Fibroblast of the conjunctiva (primary cell): ENCODE measurements at places on chromosomes 2 and 18.

GRCh38 chr2:156456616-156457015 is 20.4 kb downstream of the GPD2 start:
- no peak for DNase-seq

DNA sequence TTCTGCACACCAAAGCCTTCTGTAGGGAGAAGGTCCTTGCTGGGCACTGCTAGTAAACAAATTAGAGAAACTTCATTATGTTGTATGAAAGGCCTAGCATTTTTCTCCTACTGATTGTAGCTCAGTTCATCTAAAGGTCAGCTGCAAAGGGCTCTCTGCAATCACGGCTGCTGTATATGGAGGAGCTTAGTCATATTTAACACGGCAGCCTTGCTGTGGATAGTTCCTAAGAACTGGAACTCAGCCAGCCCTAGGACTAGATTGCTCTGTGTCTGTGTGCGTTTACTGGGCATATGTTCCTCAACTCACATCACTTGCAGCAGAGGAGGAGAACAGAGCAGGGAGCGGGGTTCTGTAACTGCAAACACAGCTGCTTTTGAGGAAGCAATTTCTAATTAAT is 1103.9 kb upstream of the KLHL29 start:
- peak; percentile 5 for DNase-seq

- no peak for DNase-seq
Measured at GRCh38 chr18:29056800-29057199, 879.9 kb upstream of the CDH2 start.

DNA sequence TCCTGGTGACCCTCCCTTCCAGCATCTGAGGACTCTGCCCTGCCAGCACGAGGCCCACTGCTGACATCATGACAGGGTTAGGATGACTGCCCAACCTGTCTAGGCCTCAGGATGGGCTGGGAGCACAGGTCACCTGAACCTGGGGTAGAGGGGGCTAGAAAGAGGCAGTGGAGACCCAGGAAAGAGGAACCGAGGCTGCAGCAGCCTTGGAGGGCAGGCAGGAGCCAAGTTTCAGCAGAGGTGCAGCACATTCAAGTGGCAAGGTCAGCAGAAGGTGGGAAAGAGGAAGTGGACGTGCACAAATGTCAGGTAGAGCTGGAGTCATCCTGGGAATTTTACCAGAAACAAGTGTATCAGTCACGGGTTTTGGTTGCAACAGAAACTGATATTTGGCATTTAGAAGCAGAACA is 13.6 kb upstream of the RAB10 start:
- DNase-seq: no peak

GRCh38 chr2:100548771-100549170 is 14.0 kb upstream of the PDCL3 start:
- no peak for DNase-seq

GRCh38 chr2:53740170-53740569 is 27.4 kb upstream of the CHAC2 start:
- peak; percentile 26 for DNase-seq

- peak; percentile 90 for DNase-seq
Measured at GRCh38 chr2:68284896-68285295, 32.6 kb upstream of the PPP3R1 start.

DNA sequence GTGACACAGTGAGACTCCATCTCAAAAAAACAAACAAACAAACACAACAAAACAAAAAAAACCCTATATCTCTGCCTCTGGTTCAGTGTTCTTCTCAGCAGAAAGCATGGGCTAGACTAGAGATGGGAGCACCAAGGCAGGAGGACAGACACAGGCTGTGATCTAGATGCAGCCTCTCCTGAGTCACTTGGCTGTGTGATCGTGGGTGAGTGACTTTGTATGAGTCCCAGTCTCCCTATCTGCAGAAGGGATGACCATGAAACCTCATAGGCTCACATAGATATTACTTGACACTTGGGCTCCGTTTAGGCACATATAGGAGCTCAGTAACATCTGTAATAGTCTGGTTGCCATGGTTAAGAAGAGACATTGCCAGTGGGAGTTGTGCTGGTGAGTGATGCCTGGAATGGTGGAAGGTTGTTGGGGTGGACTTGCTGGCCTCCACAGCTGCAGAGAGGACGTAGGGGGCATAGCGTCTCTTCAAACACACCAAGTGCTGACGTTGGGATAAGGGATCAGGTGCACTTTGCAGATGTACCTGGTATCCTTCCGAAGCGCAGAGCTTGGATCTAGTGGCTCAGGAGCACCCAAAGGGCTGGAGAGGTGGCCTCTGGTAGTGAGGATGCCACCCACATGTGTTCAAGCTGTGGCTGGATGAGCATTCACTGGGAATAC is 318.9 kb upstream of the HS6ST1 start:
- DNase-seq: no peak

- no peak for DNase-seq
Measured at GRCh38 chr2:88711897-88712296, 20.4 kb downstream of the RPIA start.

GRCh38 chr18:12251311-12251710 is 2.9 kb upstream of the CIDEA start:
- no peak for DNase-seq

GRCh38 chr2:3379339-3379646 is 201 bp upstream of the TRAPPC12 start:
- no peak for DNase-seq

- DNase-seq: peak; percentile 77
Measured at GRCh38 chr2:178914259-178914849, 107.1 kb upstream of the TTN start.

DNA sequence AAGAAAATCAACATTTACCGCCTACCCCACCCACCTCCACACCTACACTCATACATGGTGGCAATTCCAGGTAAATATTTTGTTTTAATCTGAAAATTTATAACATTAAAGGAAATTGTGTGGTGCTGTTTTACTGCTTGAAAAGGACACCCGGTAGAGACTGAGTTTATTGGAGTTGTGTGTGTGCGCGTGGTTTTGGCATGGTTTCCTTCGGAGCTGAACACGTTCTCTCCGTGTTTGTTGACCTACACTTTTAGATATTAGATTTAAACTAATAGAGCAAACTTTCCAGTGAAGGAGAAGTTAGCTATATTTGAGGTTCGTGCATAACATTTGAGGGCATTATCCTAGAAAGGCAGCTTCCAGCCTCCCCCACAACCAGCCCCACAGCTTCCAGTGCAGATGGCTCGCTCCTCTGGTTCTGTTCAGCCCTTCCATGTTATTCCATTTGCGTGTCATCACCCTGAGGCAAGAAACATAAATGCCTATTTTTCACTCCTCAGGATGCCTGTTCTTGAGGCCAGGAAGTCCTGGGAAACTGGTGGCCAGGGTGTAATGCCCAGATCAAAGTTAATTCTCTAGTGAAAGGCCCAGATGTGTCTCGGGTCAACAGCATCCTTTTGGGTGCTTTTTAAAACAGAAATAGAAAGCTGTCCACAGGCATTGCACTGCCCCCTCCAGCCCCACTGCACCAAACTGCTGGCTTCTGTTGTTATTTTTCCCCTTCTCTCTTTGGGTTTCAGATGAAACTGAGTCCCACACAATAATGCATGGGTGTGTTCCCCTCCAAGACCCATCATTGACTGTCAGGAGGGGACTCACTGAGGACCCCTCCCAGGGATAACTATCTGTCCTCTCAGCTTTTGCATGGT is 190.2 kb downstream of the SETBP1 start:
- DNase-seq: no peak

- DNase-seq: peak; percentile 24
Measured at GRCh38 chr2:61620244-61621159, 82.3 kb upstream of the XPO1 start.

- DNase-seq: no peak
Measured at GRCh38 chr2:186748354-186748753, 54.5 kb downstream of the FAM171B start.

DNA sequence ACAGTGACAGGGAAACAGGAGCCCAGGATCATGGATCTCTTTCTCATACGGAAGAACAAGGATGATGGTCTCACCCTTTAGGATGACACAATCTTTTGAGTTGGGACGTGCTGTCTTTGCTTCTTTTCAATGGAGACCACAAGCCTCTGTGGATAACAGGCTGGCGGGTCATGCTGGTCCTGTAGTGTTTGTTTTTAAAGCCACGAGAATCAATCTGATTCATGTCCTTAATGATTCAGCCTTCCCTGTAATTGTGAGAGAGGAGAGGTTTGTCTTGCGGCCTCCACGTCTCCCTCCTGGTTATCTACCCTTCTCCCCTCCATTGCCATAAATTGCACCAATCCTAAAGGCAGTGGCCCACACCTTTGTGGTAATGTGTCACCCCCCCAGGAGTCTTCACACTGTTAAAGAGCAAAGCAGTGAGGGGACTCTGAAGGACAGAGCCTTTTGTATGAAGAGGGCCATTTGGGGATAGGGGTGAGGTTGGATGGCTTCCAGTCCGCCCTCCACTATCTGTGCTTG is 87.7 kb upstream of the TGFA start:
- no peak for DNase-seq

- DNase-seq: no peak
Measured at GRCh38 chr2:175187378-175187777, 5.9 kb upstream of the ATP5MC3 start.

DNA sequence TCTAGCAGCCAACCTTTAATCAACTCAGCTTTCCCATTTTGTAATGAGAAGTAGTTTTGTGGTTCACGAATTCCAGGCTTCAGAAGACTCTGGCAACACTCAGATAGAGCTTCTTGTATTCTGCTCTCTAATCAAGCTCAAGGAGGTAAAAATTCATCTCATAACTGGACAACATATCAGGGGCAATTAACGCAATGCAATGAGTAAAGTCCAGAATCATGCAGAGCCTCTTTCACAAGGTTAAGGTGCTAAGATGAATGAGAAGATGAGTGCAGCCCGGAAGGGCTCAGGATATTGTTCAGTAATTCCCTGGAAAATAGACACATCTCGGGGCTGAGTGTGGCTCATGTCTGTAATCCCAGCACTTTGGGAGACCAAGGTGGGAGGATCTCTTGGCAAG is 527.7 kb downstream of the SOX11 start:
- DNase-seq: no peak

- no peak for DNase-seq
Measured at GRCh38 chr2:144472911-144473310, 47.0 kb downstream of the ZEB2 start.

- no peak for DNase-seq
Measured at GRCh38 chr2:25251422-25252273, 83.3 kb upstream of the POMC start.

DNA sequence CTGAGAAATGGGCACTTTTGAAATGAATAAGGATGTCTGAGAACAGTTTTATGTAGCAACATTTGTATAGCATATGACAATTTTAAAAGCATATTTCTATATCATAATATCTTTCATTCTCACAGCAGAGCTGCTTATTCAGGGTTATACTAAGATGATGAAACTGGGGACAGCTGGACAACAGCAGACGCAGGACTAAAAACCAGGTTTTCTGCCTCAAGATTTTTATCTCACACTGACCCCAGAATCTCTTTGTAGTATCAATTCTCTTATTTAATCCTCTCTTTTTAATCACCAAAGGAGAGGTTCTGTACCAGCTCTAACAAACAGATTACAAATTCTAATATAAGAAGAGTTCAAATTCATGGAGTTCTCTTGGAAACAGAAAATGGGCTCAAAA is 74.2 kb upstream of the TFCP2L1 start:
- no peak for DNase-seq

DNA sequence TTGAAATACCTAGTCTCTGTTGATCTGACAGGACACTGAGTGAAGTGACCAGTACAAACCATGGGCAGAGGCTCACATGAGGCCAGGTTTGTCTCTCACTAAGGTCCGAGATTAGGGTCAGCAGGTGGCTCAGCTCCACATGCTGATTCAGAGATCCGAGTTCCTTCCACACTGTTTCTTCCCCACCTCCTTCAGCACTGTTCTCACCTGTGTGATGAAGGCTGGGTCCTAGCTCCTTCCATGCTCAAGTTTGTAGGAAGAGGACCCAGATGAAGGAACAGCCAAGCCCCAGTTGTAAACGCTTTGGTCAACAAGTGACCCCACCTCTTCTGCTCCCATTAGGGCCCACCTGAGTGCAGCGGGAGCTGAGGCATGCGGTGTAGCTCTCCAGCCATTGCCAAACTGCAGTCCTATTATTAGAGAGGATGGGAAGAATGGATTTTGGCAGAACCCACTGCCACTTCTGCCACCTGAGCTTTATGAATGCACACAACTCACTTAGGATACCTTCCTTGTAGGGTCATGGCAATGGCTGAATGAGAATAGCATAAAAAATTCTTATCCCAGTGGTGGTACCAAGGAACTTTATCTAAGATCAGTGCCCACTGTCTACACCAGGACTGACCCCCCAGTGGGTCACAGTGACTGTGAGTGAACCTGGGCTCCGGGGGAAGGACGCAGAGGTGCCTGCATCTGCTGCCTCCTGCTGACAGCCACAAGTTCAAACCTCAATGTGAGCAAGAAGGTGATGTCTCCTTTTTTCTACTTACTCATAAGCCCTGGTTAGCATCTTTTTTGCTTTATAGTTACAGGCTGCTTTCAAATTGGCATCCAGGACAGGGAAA is 324.8 kb upstream of the HS6ST1 start:
- no peak for DNase-seq

- DNase-seq: peak; percentile 45
Measured at GRCh38 chr2:209556354-209556961, 132.6 kb downstream of the MAP2 start.

DNA sequence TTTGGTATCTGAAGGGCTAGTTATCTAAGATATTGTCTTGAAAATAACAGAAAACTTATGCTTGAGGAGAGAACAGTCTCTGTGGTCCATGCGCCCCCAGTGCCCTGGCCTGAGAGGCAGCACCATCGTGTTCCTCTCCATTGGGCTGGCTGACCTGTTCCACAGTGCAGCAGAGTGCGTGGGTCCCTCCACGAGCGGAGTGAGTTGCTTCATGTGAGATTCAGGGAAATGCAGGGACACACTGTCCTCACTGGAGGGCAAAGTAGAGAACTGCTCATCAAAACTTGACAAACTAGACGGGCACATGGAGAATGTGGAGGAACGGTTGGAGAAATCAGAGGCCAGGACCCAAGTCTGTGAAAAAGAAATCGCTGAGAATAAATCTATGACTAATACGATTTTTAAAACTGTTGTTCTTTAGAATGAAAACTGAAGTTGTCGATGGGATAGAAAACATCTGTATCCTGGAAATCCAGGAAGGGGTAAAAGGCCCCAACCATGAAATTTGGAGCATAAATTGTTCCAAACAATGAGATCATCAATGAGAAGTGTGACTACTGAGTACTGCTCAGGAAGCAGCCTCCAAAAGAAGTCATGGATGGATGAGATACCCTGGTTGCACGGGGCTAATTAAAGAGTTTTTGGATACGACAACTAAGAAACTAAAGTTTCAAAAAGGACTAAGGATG is 58.1 kb downstream of the REV1 start:
- DNase-seq: no peak

DNA sequence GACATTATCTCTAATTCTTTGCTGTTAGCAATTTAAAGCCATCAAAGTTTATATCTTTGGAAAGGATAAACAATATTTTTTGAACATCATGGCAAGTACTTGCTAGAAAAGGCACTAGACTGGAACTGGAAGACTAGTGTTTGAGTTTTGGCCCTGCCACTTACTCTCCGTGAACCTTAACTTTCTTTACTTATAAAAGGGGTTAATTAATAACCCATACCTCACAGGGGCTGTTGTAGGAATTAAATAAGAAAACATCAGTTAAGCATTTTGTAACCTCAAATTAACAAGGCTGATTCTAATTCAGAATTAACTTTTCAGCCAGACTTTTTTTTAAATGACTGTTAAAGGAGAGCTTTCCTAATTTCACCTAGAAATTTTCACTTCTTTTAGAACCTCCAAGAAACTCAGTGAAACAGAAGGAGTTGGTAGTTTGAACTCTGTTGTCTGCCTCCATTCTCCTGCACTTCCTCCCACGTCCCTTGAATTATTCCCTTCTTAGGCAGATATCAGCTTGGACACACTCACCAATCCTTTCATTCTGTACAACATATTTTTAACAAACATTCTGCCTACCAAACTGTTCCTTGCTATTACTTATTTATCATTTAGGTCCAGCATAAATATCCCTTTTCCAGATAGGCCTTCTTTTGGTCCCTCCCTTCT is 79.5 kb downstream of the COX7A2L start:
- no peak for DNase-seq
